ENCODE measurements at places on chromosomes 11 and 22.

- DNase-seq, result no peak
Measured at GRCh38 chr11:19243613-19244012, 2.9 kb upstream of the E2F8 start.

- no peak for DNase-seq
Measured at GRCh38 chr11:131704682-131705081, 334.3 kb downstream of the NTM start.

GRCh38 chr11:57426439-57426928, 437 bp downstream of the SLC43A3 start:
- DNase-seq, result no peak

- no peak for DNase-seq
Measured at GRCh38 chr11:12528487-12528886, 145.7 kb upstream of the TEAD1 start.

DNA sequence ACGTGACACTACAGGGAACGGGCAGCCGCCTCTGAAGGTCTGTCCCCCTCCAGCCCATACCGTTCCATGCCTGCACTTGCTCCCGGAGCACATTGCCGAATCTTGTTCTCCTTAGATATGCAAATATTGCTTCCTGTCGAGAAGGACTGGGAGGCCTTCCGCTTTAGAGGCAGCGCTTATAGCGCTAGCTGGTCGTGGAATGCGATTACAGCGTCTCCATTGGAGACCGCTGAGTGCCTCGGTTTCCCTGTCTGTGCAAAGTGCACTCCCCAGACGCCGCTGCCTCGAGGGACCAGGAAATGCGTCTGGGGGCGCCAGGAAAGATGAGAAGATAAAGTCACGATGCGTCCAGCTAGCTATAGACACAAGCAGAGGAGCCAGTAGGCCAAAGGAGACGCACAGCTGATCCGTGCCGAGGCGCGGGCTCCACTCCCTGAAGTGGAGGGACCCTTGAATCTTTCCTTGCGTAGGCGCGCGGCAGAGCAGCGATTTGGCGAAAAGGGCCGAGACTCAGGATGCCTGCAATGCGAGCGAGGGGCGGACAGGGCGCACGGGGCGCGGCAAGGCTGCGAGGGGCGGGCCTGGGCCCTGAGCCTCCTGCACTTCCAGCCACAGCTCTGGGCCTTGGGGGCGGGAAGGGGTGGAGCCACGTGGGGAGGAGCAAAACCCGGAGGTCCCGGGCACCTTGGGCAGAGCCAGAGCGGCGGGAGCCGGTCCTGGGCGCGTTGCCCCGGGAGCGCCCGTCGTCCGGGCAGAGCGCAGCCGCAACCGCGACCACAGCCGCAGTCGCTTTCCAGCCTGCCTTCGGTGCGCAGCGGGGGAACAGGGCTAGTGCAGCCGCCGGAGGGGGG, at the start of gene RASSF10:
TSS of gene RASSF10 (plus strand) at position 692 of the 851 bp plus-strand sequence. CDS start 261 bp downstream, outside the sequence.
- DNase-seq, result no peak

DNA sequence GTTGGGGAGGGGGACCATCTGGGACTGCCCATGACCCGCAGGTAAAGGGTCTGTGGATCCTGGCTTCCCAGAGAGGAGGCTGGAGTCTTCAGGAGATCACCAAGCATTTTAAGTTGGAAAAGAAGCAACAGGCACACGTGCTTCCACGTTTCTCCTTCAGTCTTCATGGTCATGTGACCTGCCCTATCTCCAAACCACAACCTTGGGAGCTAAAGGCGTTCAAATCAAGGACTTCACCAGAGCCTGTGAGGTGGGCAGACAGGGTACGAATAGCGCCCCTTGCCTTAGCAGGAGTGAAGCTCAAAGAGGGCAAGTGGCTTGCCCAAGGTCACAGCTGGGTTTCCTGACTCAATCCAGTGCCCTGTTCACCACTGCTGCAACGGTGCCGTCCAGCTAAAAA, 6.7 kb downstream of the TMEM184B start:
- DNase-seq, result no peak
